ENCODE measurements at places on chromosomes 2 and 18.

- no peak for DNase-seq
These were observed 82.6 kb downstream of the MBP start for GRCh38 chr18:77049938-77050337.

DNA sequence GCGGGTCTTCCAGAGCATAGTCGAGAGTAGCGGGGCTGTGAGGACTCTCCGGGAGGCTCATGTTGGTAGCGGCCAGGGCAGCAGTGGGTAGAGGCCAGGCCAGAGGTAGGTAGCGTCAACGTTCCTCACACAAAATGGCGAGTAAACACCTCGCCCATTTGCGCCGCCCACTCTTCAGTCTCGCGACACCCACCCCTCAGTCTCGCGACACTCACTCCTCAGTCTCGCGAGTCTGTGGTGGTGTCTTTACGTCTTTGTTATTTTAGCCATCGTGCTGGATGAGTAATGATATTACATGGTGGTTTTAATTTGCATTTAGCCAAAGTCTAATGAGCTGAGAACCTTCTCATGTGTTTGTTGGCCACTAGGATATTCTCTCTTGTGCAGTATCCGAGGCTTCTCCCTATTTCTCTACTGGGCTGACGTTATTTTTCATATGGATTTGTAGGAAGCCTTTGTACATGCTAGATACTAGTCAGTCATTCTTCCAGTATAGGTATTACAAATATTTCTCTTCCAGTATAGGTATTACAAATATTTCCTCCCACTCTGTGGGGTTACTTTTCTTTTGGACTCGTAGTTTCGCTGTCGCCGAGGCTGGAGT, at the start of gene TSPYL6:
TSPYL6 (minus strand) TSS at position 139 of the 604 bp plus-strand sequence; CDS start at position 61, 78 bp downstream.
- DNase-seq = no peak

DNA sequence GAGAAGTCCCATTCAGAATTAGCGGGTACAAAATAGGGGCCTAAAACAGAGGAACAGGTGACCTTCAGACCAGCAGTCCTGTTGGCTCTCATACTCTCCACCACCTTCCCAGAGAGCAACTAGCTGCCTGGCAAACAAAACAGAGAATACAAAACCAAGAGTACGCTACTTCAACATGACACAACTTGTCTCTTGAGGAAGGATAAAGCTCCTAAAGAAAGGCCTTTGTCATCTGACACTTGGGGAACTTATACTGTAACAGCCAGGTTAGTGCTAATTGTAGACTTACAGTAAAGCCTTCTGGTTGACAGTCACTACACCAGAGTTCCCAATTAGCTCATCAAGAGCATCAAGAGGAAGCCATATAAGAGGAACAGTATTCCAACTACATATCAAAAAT, 282.1 kb upstream of the NT5C1B start:
- no peak for DNase-seq

GRCh38 chr2:22855081-22855480, 529.9 kb upstream of the KLHL29 start:
- no peak for DNase-seq

- no peak for DNase-seq
These were observed 25.0 kb upstream of the RAPGEF4 start for GRCh38 chr2:172710584-172711047.

DNA sequence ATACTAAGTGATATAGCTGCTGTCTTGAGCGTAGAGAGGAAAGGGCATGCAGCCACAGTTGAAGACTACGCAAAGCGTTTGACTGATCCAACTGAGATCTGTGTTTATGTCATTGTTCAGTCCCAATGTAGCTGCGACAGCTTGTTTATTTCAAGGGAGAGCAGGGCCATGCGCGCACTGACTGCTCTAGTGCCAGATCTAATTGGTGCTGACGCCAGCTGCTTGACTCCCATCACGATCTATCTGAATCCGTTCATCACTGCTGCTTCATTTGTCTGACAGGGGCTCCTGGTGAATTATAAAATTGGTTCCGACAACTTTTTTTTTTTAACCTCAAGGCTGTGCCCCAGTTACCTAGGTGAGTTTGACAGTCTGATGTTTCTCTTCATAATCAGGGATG, 75.7 kb downstream of the CHST9 start:
- DNase-seq = no peak
